ENCODE measurements at places on chromosomes 12 and 14.

DNA sequence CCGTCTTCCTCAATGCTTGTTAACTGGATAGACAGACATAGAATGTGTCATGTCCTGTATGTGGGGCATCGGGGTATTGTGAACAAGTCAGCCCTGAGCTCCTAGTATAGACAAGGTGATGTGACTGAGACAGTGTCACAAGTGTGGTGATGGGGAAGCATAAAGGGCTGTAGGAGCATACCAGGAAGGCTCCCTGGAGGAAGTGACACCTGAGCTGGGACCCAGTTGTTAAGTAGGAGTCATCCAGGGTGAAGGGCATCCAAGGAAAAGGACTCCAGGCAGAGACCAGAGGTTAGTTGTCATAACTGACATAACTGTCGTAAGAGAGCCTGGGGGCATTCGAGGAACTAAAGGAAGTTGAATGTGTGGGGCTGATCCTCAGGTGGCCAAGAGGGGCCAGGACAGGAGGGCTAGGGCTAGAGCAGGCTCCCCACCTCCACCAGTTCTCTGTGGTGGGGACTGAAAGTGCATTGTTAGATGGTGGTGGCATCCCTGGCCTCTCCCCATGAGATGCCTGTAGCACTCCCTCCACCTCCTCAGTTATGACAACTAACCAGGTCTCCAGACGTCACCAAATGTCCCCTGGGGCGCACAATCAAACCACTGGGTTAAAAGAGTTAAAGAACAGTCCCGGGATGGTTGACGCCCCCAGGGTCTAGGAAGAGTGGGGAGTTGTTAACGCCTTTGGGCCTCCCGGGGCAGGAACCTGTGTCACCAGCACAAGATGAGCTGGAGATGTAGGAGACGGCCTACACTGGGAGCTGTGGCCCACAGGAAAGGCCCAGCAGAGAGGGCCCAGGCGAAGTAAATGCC, 2.4 kb downstream of the FICD start:
- DNase-seq = no peak

- no peak for DNase-seq
Measured at GRCh38 chr14:92925446-92925845, 2.5 kb downstream of the CHGA start.

DNA sequence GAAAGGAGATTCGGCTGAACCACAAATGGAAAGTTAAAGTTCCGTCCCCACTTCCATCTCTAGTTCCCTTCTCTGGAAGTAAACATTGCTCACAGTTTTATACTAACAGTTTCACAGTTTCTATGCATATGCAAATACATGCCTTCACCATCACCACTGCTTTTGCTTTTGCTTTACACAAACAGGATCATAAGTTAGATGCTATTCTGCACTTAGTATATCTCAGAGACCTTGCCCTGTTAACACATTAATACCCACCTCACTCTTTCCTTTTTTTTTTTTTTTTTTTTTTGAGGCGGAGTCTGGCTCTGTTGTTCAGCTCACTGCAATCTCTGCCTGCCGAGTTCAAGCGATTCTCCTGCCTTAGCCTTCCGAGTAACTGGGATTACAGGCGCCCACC, 890 bp downstream of the TEP1 start:
- no peak for DNase-seq

DNA sequence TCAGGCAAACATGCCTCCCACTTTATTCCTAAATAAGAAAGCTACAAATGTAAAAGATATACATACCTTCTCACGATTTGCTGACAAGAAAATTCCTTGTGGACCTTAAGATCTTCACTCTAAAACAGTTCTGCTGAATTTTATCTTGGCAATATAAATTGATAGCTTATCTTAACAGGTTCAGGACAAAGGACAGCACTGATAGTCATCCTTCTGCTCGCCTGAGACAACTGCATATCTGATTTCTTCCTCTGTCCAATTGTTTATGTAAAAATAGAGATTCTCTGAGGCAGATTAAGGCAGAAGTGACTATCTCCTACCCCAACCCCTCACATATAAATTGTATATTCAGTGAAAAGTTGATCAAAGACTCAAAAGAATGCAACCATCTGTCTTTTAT, 44.9 kb downstream of the CAPZA3 start:
- DNase-seq = no peak

- no peak for DNase-seq
Measured at GRCh38 chr14:85241022-85241855, 288.7 kb upstream of the FLRT2 start.

GRCh38 chr14:65010211-65010931, 23.7 kb downstream of the FNTB start:
- no peak for DNase-seq

DNA sequence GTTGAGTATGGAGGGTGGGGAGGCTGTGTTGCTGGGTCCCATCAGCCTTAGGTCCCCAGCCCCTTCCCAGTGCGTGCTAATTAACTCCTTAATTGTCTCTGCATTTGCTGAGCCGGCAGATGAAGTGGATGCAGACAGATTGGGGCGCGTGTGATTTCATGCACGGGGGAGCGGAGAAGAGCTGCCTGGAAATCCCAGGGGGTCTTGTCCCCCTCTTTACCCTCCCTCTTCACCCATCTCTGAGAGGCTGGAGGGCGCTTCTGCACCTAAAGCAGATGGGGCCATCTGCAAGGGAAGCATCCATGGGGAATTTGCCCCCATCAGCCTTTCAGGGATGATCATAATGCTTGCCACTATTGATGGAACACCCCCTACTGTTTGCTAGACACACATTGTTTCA, 4.4 kb upstream of the ASIC1 start:
- no peak for DNase-seq

- no peak for DNase-seq
Measured at GRCh38 chr14:50573862-50574261, 13.9 kb downstream of the ATL1 start.

DNA sequence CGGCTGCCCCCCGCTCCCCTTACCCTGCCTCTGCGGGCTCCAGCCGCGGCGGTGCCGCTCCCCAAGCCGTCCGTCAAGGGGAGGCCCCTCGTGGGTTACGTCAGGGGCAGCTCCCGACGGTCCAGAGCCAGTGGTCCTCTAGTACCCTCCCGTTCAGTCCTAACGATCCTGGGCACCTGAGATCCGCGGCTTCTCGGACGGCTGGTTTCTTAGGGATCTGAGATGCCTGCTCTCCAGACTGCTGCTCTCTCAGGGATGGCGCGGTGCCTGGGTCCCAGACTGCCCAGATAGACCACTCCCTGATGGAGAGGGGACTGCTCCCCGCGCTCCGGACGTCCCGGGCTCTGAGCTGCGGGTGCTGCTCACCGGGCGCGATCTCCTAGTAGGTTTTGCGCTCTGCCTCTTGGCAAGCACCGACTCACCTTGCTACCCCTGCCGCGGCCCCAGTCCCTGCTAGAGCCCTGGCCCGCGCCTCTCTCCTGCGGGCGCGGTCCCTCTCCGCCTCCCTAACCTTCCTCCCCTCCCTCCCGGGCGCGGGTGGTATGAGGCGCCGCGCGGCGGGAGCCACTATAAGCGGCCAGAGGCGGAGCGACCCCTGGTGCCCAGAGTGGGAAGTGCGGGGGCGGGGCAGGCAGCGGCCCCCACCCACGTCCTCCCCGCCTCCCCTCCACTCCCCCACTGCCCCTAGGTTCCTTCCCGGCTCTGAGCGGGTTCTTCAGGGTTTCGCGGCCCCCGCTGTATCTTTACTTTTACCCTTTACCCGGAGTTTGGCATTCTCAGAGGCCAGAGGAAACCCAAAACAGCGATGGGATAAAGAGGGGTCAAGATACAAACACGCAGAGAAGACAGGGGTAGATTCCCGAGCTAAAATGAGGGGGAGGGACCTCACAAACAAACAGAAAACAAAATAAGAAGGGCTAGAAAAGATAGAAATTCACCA, at the start of gene C1QL4:
TSS of gene C1QL4 (minus strand) at position 544 of the 940 bp plus-strand sequence. CDS start 711 bp downstream, outside the sequence.
- DNase-seq = peak; percentile 88

DNA sequence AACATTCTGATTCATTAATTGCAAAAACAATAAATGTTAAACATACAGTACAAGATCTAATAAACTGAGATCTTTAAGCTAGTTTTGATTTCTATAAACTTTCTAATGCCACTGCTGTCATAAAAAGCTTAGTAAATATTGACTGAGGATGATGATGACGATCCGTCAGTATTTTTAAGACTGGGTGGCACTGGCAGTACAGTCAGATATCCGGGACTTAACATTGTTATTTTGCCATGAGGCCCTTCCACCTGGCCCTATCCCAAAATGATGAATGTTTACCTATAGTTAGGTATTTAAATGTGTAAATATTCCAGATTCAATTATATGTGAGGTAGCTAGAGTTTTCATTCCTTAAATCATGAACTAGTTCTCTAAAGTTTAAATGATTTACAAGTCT, 158.5 kb downstream of the FOXA1 start:
- DNase-seq = peak; percentile 33

DNA sequence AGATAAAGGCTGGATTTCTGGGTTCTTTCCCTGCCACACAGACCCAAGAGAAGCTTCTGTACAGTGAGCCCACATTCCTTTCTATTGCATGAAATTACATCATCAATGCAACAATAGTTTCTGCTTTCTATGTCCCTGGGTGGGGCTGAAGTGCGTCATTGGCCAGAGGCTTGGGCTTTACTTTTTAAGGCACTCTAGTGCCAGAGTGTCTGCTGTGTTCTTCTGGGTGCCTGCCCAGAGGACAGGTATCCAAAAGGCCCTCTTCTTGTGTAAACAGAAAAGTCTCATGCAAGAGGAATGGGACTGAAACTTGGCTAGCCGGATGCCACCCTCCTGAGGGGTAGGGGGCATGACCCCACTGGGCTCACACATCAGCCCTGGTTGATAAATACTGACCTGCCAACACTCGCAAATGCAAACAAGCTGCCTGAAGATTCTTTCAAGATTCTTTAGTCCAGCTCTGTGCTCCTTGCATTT, 5.9 kb downstream of the KRT86 start:
- DNase-seq = no peak

DNA sequence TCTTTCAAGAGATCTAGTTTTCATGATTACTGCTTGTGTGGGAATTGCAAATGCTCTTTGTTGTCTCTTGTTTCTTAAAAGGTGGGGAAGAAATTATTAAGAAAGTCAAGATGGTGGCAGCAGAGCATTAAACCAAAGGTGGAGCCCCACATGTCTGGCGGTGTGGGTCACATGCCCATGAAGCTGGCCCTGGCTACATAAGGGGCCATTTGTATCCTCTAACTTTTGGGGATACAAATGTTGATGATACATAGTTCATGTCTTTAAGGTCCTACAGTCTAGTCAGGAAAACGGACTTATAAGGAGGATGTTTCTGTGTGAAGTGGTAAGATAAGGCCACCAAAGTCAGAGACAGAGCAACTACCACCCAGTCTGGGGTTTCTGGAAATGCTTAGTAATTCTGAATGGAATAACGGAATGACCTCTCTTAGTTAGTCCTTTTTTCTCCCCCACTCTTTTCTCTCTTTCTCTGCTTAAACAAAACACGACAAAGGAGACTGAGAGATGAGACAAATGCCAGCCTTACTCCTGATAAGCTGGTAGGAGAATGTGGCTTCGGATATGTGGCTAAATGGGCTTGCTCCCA, 39.9 kb upstream of the PTHLH start:
- DNase-seq = no peak

- DNase-seq = no peak
Measured at GRCh38 chr12:109820816-109821381, 12.3 kb downstream of the TRPV4 start.

GRCh38 chr12:121849665-121850064, 9.0 kb downstream of the HPD start:
- DNase-seq = no peak

DNA sequence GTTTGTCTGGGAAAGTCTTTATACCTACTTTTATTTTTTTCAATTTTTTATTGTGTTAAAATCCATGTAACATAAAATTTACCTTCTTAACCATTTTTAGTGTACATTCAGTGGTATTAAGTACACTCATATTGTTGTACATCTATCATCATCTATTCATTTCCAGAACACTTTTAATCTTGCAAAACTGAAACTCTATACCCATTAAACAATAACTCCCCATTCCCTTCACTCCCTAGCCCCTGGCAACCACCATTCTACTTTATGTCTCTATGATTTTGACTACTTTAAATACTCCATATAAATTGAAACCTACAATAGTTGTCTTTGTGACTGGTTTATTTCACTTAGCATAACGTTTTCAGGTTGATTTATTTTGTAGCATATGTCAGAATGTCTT, 131.9 kb upstream of the SLC38A2 start:
- DNase-seq = no peak

- DNase-seq = no peak
Measured at GRCh38 chr12:19189522-19189921, 60.0 kb downstream of the PLEKHA5 start.

GRCh38 chr12:24947541-24948419, 1.1 kb downstream of the BCAT1 start:
- DNase-seq = no peak

DNA sequence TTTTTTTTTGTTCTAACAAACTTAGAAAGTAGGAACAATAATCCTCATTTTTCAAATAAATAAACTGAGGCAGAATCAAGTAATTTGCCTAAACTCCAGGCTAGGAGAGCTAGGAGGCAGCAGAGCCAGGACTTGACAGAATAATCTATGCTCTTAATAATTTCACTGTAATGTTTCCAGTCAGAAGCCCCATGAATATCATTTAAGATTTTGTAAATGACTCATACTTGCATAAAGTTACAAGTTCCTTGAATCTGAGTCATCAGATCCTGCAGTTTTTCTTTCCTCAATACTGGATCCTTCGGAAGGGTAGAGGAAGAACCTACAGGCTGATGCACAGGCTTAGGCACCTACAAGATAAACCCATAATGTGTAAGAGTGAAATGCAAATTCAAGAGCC, 29.0 kb downstream of the CAPRIN2 start:
- DNase-seq = no peak

- no peak for DNase-seq
Measured at GRCh38 chr14:56199982-56200577, 81.9 kb downstream of the PELI2 start.

DNA sequence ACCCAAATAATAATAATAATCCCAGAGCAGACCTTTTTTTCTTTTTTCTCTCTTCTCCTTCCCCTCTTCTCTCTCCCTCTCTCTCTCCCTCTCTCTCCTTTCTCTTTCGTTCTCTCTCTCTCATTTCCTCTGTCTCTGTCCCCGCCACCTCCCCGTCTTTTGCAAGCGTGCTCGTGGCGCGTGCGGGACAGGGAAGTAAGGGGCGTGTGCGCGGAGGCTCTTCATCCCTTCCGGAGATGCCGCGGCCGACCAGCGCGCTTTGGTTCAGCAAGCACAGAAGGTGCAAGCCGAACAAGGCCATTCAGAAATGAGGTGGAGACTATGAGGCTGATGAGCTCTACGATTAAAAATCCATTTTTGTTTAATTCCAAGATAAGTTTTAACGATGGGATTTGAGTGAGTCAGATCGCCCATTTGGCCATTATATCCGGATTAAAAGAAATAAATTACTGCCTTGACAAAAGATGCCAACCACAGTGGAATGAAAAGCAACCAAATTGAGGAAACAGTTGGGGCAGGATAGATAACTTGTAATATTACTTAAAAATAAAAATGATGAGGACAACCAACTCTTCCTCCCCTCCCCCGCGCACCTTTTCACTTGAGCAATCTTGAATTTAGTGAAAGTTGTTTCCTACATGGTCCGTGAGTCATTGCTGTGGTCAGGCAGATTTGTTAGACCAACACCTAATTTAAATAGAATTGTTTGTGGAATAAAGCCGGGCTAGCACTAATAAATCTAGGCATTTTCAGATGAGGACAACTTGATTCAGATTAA, 1.2 kb upstream of the AMIGO2 start:
- DNase-seq = peak; percentile 49

- DNase-seq = no peak
Measured at GRCh38 chr14:75941030-75941429, 40.8 kb downstream of the TGFB3 start.

- DNase-seq = no peak
Measured at GRCh38 chr14:76941544-76941943, 87.0 kb downstream of the IRF2BPL start.
